Fibroblast of skin of right biceps (primary cell): ENCODE measurements at places on chromosomes 4 and X.
A peak's percentile ranks its signal among the peaks of the same experiment; 100 is the strongest.

- no peak for DNase-seq
Measured at GRCh38 chr4:111921714-111922113, 223.5 kb upstream of the FAM241A start.

DNA sequence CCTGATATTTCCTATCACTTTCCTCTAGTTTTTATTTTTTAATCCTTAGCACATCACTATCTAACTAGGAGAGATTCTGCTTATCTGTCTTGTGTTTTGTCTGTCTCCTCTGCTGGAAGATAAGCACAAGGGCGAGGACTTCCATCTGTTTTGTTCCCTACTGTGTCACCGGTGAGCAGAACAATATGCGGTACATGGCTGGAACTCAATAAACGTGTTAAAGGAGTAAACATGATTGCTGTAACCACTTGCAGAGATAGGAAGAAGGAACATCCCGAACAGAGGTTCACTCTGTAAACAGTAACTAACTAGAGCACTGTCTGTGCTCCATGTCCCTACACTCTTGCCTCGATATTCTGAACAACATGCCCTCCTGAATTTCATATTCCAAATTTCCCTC is 5.2 kb downstream of the HS3ST1 start:
- DNase-seq, result no peak

- no peak for DNase-seq
Measured at GRCh38 chrX:44971674-44972073, 98.7 kb downstream of the KDM6A start.

DNA sequence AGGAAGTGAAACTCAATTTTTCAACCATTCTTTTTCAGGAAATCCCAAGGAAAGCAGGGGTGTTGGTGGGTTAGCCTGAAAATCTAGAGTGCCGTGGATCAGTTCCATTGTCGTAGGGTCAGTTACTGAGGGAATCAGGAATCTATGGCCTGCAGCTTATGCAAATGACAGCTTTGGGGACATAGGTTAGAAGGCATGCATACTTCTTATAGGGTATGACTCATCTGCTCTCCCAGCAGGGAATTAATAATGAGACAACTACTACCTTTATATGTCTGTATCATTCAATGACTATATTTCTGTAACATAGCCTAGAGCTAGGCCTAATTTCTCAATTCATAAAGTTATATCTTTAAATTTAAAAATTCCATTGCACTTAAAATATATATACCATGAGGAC is 36.6 kb downstream of the ZNF41 start:
- no peak for DNase-seq

GRCh38 chrX:40085714-40086113 is 12.0 kb downstream of the BCOR start:
- no peak for DNase-seq

DNA sequence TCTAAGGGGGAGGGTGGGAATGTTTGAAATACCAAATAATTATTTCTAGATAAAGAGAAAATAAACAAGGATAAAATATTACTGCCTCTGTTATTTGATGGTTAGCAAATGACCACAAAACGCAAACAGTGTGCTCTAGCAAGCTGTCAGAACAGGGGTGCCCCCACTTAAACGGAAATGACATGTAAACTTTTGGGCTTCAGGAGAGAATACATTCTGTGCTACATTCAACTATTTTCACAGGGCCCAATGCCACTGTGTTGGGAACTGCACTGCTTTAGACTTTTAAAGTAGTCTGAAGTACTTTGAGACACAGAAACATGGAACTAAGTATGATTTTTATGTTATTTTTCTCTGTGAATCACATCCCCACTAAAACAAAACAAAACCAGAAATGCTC is 14.1 kb downstream of the CD40LG start:
- DNase-seq, result no peak

DNA sequence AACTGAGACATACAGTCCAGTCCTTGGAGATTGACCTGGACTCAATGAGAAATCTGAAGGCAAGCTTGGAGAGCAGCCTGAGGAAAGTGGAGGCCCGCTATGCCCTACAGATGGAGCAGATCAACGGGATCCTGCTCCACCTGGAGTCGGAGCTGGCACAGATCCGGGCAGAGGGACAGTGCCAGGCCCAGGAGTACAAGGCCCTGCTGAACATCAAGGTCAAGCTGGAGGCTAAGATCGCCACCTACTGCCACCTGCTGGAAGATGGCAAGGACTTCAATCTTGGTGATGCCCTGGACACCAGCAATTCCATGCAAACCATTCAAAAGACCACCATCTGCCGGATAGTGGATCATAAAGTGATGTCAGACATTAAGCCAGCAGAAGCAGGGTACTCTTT is 20.4 kb upstream of the FRMPD3 start:
- peak; percentile 10 for DNase-seq

GRCh38 chr4:76606645-76607265 is 171.7 kb downstream of the SHROOM3 start:
- peak; percentile 70 for DNase-seq

DNA sequence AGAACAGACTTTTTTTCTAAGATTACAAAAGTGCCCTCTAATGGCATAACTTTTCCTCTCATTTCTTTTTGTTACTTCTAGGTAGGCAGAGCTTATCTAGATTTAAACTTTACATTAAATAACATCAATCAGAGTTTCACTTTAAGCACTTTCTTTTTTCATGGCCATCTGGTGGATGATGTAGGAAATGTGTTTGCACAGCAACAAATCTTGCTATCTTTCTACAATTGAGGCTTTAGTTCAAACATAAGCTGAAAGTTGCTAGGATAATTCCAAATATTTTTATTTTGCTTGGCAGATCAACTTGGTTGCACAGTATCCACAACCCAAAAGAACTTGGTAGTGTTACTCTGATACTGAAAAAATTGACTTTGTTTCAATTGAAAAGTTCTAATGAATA is 22.0 kb downstream of the NDNF start:
- peak; percentile 18 for DNase-seq

DNA sequence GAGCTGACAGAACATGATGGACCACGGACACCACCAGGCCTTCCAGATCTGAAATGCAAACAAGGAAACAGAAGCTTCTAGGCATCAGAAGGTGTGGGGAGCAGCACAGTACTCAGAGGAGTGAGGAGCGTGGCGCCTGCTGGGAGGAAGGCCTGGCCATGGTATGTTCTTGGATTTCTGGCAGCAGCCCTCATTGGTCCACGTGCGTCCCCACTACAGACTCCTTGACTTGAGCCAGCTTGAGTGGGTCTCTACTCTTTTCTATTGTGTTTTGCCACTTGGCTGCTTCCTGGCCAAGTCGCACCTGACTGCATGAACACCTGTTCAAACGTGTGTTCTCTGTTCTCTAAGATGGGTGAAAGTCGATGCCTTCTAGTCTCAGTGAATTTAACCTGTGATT is 18.0 kb downstream of the ZNF275 start:
- DNase-seq, result no peak

DNA sequence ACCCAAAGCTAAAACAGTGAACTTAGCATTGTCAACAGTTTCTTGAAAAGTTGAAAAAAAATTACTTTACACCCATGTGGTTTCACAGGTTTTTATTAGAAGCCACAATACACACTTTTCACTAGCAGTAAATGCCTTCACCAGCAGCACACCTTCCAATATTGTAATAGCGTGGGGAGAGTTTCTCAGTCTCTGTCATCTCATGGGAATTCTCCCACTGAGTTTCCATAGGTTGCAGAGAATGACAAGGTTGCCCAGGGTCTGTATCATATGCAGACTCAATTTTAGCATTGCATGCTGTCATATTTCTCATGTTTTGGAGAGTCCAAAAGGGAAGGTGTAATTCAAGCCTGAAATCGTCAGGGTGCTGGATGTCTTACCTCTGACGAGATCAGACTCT is 486.1 kb upstream of the TENM3 start:
- no peak for DNase-seq
